Peyer's patch (tissue), 4 donors: ENCODE measurements at places on chromosomes 2 and 18. TPM values are rescaled to one million over a fixed set of nuclear protein-coding genes. Genes with fewer than 3 reads are reported as not detected.

GRCh38 chr2:116716038-116716437 lies 1098.5 kb upstream of the DDX18 start:
- DNase-seq, result no peak

DNA sequence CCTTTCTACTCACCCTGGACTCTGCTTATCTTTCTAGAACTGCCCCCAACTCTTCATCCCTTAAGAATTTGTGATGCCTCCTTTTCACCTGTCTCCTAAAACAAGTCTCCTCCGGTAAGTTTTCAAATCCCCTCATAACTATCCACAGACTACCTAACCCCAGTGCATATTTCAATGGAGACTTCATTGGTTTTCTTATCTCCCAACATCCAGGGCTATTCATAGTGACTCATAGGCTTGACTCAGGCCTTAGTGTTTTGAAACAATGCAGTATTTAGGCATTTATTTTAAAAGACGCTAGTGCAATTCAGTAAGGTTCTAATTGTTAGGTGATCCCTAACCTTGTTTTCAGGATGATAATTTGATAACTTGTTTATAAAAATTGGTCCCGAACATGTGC lies 399.2 kb downstream of the CPS1 start:
- no peak for DNase-seq

DNA sequence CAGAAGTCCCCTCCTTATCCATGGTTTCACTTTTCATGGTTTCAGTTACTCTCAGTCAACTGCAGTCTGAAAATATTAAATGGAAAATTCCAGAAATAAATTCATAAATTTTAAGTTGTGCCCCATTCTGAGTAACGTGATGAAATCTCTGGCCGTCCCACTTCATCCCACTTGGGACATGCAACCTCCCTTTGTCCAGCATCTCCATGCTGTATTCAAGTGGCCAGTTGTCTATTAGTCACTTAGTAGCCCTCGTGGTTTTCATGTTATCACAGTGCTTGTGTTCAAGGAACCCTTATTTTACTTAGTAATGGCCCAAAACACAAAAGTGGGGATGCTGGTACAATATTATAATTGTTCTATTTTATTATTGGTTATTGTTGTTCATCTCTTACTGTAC lies 18.0 kb upstream of the DAPL1 start:
- DNase-seq, result no peak

DNA sequence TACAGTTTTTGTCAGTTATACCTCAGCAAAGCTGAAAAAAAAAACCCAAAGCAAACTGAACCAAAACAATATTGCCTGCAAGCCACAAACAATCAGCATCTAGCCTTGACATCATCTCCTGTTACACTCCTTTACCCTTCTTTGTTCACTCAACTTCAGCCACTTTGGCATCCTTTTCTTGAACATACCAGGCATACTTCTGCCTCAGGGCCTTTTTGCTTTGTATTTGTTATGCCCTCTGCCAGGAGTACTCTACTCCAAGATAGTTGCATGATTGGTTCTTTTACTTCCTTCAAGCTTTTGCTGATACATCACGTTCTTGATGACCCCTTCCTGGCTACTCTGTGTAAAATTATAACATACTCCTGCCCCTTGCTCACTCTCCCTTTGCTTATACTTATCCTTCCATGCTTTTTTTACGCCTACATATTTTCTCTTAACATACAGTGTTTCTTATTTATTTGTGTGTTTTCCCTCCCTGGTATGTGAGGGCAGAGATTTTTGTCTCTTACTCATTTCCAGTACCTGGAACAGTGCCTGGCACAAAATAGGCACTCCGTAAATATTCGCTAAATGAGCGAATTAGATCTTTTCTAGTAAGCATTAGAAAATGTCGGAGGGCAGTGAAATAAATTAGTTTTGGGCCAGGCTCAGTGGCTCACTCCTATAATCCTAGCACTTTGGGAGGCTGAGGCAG lies 12.7 kb downstream of the ABI2 start:
- no peak for DNase-seq

DNA sequence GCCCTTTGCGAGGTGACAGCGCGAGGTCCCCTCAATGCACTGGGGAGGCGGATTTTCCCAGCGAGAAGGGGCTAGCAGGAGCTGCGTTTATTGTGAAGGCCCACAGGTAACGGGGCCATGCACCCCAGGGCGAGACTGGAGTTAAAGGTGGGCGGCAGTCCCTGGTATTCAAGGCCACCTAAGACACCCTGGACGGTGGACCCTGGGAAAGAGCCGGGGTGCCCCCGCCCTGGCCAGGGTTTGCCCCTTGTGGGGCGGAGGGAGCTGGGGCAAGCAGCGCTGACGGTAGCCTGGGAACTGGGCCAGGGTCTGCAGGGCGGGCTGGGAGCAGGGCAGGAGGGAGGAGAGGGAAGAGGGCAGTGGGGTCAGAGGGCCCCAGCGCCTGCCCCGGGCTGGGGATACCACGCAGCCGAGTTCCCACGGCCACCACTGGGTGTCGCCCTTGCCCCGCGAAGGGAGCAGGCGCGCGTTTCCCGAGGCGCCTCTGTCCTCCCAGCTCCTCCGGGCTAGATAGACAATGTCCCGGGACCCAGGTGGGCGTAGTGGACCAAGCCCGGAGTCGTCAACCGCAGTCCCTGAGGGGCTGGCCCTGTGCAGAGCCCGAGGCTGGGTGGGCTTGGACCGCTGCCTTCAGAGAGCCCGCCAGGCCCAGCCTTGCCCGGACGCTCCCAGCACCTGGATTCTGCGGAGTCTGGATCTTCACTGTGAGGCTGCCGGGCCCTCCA lies 80.2 kb downstream of the SMAD4 start:
- DNase-seq, result peak; percentile 74

GRCh38 chr18:39938676-39939608 lies 2016.1 kb upstream of the PIK3C3 start:
- DNase-seq, result no peak

GRCh38 chr2:37831081-37831780 lies 93.9 kb upstream of the RMDN2 start:
- no peak for DNase-seq

- DNase-seq, result no peak
Measured at GRCh38 chr18:71189581-71189980, 900.7 kb downstream of the SOCS6 start.

GRCh38 chr2:15511686-15512085 lies 49.4 kb downstream of the NBAS start:
- no peak for DNase-seq

DNA sequence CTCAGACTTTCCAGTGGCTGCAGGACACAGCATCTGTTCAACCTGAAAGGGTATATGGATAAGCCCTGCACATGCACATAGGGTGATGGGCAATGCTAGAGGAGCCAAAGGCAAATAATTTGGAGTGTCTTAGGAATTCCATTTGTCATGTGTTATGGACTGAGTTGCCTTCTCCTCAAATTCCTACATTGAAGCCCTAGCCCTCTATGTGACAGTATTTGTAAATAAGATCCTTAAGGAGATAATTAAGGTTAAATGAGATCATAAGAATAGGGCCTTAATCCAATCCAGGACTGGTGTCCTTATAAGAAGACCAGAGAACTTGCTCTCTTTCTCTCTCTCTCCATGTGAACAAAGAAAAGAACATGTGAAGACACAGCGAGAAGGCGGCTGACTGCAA lies 42.9 kb upstream of the CREG2 start:
- DNase-seq, result no peak

DNA sequence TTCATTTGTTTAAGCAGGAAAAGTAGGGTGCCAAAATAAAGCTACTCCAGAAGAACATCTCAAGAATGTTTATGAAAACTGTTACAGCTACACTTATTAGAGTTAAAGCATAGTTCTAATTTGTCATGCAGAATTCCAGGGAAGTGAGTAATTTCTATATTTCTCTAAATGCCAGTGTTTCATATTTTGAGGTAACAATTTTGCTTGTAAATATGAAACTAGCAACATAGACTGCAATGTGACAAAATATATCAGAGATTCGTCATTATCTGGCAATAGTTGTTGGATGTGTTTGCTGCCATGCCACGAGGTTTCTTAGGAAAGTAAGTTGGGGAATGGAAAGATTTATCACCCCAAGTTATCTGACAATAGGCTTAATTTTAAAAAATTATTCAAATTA lies 424.1 kb upstream of the ZEB2 start:
- DNase-seq, result no peak

DNA sequence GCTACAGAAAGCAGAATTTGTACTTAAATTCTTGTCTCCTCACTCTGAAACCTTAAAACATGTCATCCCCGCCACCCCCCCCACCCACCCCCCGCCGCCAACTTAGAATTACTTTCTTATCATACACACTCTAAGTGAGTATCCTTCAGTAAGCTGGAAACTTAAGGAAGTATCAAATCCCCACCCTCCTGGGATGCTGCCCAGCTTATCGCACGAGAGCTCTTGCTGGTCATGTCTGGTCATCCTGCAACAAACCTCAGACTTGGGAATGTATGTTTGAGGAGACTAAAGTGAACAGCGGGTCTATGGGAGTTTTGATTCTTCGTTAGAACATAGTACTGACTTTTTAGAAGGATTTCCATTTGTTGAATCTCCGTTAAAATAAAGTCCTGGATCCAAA lies 203.3 kb downstream of the PTGR3 start:
- DNase-seq, result no peak

DNA sequence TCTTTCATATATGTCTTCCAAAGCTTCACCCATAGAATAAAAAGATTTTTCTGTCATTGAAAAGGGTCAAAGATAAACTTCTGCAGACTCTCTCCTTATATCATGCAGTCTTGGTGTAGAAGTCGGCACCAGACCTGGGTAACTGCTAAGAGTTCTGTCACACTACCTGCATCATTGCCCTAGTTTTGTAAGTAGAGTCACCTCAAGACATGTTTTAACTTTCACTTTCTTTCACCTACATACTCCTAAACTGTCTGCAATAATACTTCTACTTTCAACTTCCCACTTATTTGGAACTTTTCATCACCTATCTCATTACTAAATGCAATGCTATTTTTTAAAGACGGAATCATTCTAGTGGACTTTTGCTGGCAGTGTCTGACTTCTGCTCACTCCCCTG lies 475.6 kb upstream of the VRK2 start:
- DNase-seq, result no peak

DNA sequence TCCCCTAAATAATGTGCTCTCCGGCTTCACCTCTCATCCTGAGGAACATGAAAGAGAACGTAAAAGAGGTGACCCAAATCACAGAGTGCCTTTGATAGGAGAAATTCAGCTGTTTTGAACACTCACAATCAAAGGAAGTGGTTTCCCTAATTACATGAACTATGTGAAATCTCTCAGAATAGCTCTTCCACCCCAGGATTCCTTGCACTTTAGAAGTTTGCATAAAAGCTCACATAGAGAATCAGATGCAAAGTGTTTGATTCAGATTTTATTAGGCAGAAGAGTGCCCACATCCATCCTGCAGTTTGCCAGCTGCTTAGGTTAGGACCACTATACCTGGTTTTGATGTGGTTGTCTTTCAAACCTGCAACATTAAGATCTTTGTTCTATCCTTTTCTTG lies 61.0 kb downstream of the MAP3K20 start:
- no peak for DNase-seq

DNA sequence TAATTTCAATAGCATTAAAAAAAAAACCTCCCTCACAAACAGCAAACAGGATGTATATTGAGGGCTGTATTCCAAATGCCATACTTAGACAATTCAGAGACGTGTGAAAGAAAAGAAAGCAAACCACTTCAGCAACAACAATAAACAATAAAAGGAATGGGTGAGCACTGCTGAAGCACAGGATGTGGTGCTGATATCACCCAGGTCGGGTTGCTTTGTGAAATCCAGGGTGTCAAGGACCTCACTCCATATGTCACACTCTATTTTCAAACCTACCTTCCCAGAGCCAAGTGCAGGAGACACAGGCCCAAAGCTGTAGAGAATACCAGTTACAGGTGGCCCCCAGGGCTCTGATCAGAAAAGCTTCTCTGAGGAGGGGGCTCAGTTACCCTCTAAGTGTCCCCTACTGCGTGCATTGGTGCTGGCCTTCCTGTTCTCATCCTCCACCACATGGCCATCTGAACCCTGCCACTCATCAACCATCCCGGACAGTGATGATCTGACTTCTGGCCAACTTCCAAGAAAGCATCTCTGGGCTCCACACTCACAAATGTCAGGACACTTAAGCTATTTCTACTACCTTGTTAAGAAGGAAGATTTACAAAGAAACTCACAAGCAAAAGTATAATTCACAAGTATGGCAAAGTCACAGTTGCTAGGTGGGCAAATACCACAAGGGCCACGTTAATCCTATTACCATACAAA lies 363.0 kb downstream of the SS18 start:
- no peak for DNase-seq

GRCh38 chr2:54499661-54500060 lies 43.5 kb downstream of the SPTBN1 start:
- no peak for DNase-seq

- no peak for DNase-seq
Measured at GRCh38 chr2:190406805-190407204, 1.4 kb upstream of the MFSD6 start.

GRCh38 chr2:64661741-64662169 lies 8.0 kb upstream of the SERTAD2 start:
- no peak for DNase-seq

DNA sequence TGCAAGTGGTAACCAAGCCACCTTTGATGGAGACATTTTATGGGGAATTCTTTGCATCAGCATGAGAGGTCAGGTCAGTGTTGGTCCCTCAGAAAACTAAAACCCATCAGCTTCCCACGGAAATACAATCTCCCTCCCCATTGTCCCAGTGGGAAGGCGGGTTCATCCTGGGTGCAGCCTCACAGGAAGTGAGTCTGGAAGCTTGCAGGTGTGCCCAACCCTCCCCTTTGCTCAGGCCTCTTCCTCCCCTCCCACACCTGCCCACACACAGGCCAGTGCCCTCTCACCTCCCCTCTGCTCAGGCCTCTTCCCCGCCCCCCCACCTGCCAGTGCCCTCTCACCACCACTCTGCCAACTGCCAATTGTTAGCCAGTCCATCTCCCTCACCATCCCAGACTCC lies 166.8 kb upstream of the RAB6C start:
- no peak for DNase-seq

DNA sequence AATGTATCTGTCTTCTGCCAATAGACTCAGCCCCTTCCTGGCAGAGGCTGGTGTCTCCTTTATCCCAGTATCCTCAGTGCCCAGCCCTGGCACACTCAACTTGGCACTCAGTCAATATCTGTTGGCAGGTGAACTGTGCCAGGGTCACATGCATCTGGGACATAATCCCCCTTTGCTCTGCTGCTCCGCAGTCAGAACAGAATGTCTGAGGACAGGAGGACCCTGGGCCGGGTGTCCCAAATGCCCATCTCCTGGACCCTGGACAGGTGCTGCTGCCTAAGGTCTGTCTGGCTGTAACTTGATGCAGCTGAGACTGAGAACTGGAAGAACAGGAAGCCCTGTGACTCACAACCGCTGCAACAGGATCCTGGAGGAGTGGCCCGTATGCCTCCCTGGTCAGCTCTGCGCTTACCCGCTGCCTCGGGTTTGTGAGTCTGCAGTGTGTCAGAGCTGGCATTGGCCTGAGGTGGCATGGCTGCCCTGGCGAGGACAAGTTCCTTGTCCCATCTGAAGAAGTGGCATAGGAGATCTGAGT lies 11.4 kb downstream of the HK2 start:
- DNase-seq, result peak; percentile 28

GRCh38 chr2:28869494-28870145 lies 489 bp downstream of the TRMT61B start:
- DNase-seq, result no peak

Gene CTNNA2
- total RNA-seq, result not detected

Gene EFHD1
- 14.9 TPM for total RNA-seq

Gene RAX
- not detected for total RNA-seq

Gene TRIM43
- not detected for total RNA-seq

Gene LRP2
- not detected for total RNA-seq

Gene OSGEPL1
- total RNA-seq, result 3.0 TPM

Gene FAM110C
- 27.7 TPM for total RNA-seq

Gene CPO
- total RNA-seq, result 234 TPM

Gene IL1R2
- 10.0 TPM for total RNA-seq

Gene LAMA1
- not detected for total RNA-seq
